Effector memory CD4-positive, alpha-beta T cell (primary cell): ENCODE measurements at places on chromosomes 6 and 20.

DNA sequence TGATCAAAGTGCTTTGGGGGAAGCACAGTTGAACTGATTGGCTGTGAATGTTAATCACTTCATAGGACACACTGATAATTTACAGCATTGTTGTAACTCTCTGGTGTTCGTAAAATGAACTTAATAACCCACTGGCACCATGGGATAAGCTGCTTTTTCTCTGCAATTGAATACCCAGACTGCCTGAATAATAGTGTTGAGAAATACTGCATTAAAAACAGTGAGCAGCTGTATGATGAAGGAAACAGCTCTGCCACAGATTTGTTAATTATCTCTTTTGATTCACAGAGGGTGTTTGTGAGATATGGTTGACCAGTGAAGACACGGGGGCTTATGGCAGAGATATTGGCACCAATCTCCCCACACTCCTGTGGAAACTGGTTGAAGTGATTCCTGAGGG is 420.9 kb downstream of the CDKAL1 start:
- DNase-seq = no peak

DNA sequence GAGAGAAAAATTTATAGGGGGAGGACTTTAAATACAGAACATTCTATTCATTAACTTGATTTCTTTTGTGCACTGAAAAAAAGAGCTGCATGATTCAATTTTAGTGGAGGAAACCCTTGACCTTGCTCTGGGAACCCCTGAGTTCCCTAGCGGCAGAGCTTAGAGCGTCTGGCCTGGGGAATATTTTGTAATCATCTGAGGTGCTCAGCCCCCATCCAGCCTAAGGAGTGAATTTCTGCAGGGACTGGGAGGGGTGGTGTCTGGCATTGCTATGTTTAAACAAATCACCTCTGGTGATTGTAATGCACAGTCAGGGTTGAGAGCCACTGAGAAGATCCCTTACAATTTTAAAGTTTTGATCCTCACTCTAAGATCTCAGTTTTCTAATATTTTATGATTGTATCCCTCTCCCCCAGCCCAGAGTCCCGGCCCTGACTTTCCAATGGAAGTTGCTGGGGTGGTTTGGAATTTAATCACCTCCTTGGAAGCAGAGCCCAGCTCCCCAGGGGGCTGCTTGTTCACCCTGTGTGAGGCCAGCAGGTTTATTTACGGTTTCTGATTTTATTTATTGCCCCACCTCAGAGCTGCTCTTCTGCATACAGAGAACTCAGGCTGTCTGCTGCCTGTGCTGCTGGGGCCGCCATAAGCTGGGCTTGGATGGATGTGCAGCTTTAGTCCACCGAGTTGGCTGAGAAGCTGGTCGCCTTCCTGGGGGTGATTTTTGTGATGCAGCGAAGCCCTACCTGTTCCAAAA is 263.1 kb downstream of the LRFN2 start:
- DNase-seq = no peak

DNA sequence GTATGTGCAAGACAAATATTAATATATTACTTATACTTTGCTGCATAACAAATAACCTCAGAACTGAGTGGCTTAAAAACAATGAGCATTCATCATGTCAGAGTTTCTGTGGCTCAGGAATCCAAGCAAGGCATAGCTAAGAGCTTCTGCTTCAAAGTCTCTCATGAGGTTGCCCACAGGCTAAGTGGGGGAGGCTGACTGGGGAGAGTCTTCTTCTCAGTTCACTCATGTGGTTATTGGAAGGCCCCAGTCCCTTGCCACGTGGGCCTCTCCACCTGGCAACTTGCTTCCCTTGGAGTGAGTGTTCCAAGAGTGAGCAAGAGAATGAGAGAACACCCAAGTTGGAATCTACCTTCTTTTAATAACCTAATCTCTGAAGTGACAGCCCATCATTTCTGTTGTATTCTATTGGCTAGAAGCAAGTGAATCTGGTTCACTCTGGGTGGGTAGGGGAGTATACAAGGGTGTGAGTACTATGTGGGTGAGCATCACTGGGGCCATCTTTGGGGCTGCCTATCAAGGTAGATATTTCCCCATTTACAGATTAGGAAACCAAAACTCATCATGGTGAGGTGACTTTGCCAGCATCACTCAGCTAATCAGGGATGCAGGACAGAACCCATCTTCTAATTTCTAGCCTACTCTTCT is 36.0 kb downstream of the DNAH8 start:
- DNase-seq = no peak

GRCh38 chr6:133368664-133369063 is 127.5 kb downstream of the EYA4 start:
- no peak for DNase-seq

GRCh38 chr6:109626311-109626710 is 64.7 kb downstream of the AK9 start:
- DNase-seq = no peak

DNA sequence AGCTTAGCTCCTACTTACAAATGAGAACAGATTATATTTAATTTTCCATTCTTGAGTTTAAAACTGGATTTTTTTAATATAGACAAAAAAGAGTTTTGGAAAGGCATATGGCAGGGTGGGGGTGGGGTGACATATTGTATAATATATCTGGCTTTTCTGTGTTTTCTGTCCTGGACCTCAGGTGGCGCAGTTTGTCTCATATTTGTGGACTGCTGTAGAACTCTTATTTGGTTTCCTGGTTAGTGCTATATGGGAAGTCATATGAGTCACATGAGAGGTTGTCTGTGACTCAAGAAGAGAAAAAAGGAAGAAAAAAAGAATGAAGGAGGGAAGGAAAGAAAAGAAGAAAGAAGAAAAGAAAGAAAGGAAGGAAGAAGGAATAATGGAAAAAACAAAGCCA is 131.8 kb downstream of the CLVS2 start:
- DNase-seq = no peak

- no peak for DNase-seq
Measured at GRCh38 chr6:116866281-116866871, 10.7 kb upstream of the RFX6 start.

- DNase-seq = no peak
Measured at GRCh38 chr6:164924674-164925073, 384.7 kb downstream of the C6orf118 start.

DNA sequence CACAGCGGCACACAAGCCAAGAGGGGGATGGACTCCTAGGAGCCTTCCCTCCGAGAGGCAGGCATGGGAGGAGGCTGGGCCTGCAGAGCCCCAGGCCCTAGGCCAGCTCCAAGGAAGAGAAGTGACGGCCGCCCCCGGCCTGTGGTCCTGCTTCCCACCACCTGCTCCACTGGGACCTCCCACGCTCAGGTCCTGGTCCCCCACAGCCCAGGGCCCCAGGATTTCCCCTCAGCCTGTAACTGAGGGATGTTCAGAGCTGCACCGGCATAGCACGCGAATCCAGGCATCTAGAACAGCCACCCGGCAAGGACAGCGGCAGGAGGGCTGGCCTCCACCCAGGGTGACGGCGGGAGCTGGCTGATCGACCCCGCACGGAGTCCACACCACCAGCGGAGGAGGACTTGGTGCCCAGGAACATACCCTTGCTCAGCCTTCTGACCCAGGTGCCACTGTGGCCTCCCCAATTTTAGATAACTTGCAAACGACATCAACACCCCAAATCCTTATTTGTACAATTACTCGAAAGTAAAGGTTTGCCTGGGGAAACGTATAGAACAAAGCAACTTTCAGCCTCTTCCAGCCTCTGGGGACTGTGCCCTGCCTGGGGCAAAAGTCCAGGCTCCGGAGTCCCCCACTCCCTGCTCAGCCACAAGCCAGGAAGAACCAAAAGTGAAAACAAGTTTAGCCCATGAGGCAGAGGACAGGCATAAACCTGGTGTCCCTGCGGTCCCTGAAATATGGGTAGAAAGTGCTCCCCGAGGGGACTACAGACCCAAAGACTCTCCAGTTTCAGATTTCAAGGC is 3.5 kb downstream of the GATA5 start:
- DNase-seq = no peak

- no peak for DNase-seq
Measured at GRCh38 chr20:41889844-41890224, 271.7 kb upstream of the CHD6 start.

DNA sequence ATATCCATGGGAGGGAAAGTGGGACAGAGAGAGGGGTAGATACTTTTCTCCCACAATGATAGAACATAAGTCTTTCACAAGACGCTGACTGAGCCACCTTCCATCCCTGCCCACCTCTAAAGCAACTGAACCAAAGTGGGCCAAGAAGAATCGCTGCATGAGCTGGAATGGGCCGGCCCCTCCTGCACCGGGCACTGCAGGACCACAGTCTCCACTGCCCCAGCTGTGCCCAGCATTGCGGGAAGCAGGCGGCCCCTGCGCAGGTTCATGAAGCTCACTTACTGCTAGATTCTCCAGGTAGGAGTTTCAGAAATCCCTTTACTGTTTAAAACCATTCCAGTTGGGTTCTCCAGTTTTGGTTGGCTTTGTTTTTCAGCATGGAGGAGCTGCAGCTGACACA is 32.0 kb upstream of the CST7 start:
- DNase-seq = no peak

GRCh38 chr6:18681832-18682503 is 294.8 kb downstream of the RNF144B start:
- no peak for DNase-seq

DNA sequence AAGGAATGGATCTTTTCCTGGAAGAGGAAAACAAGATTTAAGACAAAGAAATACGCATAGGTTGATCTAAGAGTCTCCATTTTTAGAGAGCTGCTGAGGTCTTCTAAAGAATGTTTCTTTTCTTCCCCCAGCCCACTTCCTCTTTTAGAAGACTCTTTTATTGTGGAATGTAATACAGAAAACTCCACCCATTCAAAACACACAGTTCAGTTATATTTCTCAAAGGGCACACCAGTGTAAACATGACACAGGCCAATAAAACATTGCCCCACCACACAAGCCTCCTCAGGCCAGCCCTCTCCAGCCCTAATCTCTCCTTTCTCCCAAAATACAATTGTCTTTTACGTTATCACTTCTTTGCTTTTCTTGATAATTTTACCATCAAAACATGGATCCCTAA is 42.8 kb downstream of the SLC35B3 start:
- DNase-seq = no peak

- no peak for DNase-seq
Measured at GRCh38 chr6:44080561-44081521, 46.4 kb downstream of the MRPL14 start.

DNA sequence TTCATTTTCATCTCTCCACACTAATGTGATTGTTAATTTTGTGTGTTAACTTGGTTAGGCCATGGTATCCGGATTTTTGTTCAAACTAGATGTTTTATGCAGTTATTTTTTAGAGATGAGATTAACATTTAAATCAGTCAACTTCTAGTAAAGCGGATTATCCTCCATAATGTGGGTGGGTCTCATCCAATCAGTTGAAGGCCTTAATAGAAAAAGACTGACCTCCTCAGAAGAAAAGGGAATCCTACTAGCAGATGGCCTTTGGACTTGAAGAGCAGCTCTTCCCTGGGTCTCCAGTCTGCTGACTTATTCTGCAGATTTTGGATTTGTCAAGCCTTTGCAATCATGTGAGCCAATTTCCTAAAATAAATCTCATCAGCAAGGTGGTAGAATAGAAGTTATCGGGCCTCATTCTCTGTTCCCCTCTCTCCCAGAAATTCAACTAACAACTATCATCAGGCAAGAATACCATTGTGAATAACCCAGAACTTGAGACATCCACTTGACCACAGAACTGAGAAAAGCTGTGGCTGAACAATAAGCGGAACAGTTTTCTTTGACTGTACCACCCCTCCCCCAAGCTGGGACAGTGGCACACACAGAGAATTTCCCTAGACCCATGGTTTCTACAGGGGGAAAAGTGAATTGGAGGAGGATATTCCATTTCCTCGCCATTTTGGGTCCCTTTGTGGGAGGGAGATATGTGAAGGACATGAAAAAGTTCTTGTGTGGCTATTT is 323.0 kb downstream of the UTRN start:
- DNase-seq = no peak

- no peak for DNase-seq
Measured at GRCh38 chr6:148074738-148075137, 267.9 kb upstream of the SASH1 start.

GRCh38 chr6:147447835-147448611 is 60.5 kb upstream of the SAMD5 start:
- DNase-seq = no peak

DNA sequence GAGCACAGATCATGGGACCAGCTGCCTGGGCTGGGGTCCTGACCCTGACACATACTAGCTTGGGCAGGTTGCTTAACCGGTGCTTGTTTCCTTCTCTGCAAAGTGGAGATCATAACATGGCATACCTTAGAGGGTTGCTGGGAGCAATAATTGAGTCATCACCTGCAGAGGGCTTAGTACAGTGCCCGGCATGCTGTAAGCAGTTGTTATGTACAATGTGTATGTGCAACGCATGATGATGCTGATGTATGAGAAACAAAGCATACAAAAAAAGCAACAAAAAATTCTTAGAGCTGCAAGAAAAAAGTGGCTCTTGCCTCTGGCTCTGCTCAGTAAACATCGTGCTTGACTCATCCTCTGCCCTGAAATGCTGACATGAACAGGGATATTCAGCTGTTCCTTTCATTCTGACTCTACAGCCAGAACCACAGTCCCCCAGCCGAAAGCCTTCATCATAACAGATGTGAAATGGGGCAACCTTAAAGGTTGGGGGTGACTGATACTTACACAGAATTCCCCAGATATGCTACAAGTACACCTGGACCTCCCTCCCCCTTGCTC is 91.7 kb downstream of the CLIC5 start:
- DNase-seq = no peak

GRCh38 chr20:40010483-40010882 is 678.6 kb downstream of the MAFB start:
- no peak for DNase-seq

GRCh38 chr20:49557449-49557848 is 10.5 kb downstream of the PTGIS start:
- no peak for DNase-seq

DNA sequence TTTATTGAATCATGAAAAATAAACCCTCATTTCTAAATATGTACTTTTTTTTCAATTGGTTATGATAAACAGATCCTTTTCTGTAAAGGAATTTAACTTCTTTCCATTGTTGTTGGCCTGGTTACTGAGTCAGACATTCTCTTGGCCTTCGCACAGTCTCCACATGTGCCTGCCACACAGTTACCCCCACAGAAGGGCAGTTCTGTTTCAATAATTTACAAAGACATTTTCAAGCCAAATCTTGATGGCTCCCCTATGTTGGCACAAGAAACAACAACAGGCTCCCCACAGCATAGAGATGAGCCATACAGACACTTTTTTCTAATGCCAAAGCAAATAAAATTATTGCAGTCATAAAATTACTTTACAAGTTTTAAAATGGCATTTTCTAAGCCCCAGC is 55.6 kb upstream of the BEND6 start:
- DNase-seq = no peak

DNA sequence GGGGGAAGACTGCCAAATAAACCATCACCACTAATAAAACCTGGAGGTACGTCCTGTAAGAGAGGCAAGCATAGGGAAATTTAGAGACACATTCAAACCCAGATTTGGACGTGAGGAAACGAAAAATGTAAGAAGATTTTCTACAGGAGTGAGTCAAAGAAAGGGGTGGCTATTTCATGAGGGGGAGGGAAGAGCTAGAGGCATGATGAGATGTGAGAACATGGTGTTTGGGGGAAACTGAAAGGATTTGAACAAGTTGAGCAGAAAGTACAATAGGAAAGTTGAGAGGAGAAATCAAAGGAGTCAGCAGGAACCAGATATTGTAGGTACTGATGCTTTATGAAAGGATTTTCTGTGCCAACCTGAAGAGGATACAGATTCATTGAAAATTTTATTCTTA is 179.1 kb upstream of the HS3ST5 start:
- DNase-seq = no peak
